ENCODE measurements at places on chromosomes 1 and 21. TPM values are rescaled to one million over a fixed set of nuclear protein-coding genes. Genes with fewer than 3 reads are reported as not detected.

DNA sequence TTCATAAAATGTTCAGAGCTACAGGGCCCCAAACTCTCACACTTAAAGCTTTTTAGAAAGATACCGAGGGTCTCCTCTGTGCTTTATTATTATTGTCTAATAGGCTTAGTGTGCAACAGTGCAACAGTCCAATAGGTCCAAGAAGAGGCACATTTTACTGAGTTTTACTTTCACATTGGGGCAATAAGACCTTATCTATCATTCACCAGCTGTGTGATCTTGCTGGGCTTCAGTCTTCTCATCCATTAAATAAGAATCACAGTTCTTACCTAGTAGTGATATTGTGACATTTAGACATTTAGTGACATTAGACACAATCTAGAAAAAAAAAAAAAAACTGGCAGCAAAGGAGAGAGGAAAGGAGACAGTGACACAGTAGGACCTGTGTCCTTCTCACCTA, 175.8 kb upstream of the NFIA start:
- DNase-seq, result no peak

CNIH3 gene
- 2.5 TPM for total RNA-seq

NGF gene
- 0.29 TPM for total RNA-seq

GRCh38 chr1:2607641-2608091, 21.1 kb downstream of the PRXL2B start:
- DNase-seq, result no peak

- no peak for DNase-seq
Measured at GRCh38 chr1:208907790-208908189, 663.6 kb upstream of the PLXNA2 start.

DNA sequence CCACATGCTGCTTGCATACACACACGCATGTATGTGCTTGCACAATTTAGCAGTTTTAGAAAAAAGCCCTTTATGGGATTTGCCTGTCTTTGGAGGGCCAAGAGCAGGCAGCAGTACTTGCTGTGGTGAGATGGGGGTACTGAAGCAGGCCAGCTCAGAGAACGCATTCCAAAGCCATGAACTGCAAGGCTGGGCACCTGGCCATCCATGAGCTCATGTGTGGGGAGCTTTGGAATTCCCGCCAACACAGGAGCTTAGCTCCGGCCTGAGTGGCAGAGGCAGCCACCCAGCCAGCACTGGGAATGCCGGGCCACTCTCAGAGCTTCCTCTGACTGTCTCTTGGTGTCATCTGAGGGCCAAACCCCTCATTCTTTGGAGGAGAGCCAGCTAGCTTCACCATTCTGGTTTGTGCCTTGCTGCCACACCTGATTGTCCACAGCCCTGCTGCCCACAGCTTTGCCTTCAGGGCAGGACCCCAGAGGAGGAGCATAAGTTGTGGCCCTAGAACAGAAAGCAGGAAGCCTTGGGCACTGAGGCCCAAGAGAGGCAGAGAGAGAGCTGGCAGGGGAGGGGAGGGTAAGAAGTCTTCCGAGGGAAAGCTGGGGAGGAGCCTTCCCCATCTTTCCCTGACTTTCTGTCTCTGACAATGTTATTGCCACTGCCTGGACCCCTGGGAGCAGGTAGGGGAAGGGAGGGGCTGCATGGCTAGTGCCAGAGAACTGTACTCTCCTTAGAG, 92.1 kb upstream of the POU3F1 start:
- peak; percentile 66 for DNase-seq

DNA sequence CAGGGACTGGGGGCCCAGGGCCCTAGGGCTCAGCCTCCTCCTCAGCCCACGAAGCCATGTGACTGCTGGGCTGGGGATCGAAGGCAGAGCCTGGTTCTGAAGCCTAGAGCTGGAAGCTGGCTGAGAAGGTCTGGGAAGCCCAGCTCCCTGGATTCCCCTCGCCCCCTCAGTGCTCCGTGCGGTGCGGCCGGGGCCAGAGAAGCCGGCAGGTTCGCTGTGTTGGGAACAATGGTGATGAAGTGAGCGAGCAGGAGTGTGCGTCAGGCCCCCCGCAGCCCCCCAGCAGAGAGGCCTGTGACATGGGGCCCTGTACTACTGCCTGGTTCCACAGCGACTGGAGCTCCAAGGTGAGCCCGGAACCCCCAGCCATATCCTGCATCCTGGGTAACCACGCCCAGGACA, 9.1 kb downstream of the ADAMTSL4 start:
- peak; percentile 55 for DNase-seq

DNA sequence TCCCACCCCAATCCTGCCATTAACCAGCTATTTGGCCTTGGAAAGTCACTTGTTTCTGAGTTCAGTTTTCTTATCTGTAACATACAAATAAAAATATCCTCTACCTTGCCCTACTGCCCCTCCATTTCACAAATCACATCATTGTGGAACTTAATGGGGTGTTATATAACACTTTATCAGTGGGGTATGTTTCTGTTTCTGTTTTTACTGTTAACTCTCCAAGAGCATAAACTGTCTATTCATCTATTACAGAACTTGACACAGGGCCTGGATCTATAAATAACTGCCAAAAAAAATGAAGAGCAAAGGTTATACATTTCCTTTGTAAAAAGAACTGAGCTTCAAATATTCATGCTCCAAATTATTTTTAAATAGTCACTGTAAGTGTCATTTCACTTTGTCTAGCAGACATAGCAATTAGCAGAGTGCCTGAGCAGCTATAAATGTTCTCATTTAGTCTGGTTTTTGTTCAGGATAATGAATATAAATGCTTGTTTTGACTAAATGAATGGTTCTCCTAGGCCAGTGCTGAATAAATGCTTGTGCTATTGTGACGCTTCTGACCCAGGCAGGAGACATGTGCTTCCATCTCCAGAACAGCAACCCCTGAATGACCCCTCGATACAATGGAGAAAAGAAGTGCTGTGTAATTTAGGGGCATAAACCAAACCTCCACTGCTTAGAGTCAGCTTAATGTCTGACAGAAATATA, 7.4 kb downstream of the PIGM start:
- no peak for DNase-seq

GRCh38 chr1:245835386-245835785, 671.7 kb downstream of the SMYD3 start:
- no peak for DNase-seq

OR2L2 gene
- 0.19 TPM for total RNA-seq

DNA sequence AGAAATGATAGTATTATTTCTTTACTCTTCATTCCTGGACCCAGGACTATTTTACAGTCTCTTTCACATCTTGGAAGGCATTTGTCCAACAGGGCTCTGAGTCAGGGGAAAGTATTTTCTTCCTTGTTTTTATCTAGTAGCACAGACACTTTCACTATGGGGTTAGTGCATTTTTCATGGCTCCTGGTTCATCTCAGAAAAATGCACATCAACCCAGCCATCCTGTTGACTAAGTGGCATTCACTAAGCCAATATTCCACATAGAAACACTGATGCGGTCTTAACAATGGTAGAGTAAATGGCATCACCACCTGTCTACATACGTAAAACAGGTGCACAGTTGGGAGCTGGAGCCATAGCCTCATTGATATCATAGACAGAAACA, 87.4 kb upstream of the C1orf21 start:
- no peak for DNase-seq

ACTA1 gene
- not detected for total RNA-seq

- DNase-seq, result no peak
Measured at GRCh38 chr1:12171206-12172041, 4.6 kb downstream of the TNFRSF1B start.

CLDN14 gene
- 0.63 TPM for total RNA-seq

DNA sequence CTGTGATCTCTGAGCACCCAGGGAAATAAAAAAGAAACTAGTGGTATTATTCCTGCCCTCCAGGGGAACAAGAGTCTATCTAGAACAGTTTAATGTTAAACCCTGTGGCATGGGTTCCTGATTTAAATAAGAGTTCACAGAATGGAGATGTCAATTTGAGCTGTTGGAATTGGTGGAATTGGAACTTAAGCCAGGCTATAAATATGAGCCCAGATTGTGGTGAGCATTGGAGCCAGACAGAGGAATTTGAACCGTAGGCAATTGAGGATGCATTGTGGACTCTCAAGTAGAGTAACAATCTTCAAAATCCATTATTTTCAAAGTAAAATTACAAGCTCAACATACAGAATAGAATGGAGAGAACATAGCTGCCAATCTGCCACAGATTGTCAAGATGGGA, 98.2 kb downstream of the NEK7 start:
- no peak for DNase-seq

All from mucosa of descending colon (tissue), 3 donors.